ENCODE measurements at places on chromosomes 7 and 10. TPM values are rescaled to one million over a fixed set of nuclear protein-coding genes. Genes with fewer than 3 reads are reported as not detected.

Gene CPA2
- total RNA-seq, result not detected

Gene LRRC17
- total RNA-seq, result 71.7 TPM

Gene R3HCC1L
- 5.2 TPM for total RNA-seq

Gene LRIT1
- total RNA-seq, result not detected

Gene NUTM2E
- total RNA-seq, result not detected

Gene EZH2
- total RNA-seq, result 17.8 TPM

Gene CFTR
- 1.3 TPM for total RNA-seq

Gene TRIM73
- total RNA-seq, result 0.89 TPM

Gene CALML5
- total RNA-seq, result not detected

Gene CFAP70
- total RNA-seq, result 1.0 TPM

Gene PNLIP
- total RNA-seq, result not detected

Gene NPSR1
- total RNA-seq, result not detected

Gene TMEM176A
- not detected for total RNA-seq

Gene TRAPPC14
- 9.8 TPM for total RNA-seq

Gene PDAP1
- 23.5 TPM for total RNA-seq

Gene CRPPA
- total RNA-seq, result 0.65 TPM

Gene PIP
- not detected for total RNA-seq

Gene CPN1
- total RNA-seq, result not detected

Gene SSC4D
- total RNA-seq, result 21.9 TPM

Gene TMEM72
- total RNA-seq, result 0.25 TPM

Gene UNCX
- total RNA-seq, result not detected

Gene ATP6V0A4
- 0.13 TPM for total RNA-seq

Gene SPDYE2
- not detected for total RNA-seq

Gene ATXN7L1
- total RNA-seq, result 4.1 TPM

Gene CYP17A1
- total RNA-seq, result 0.13 TPM

Gene SUN3
- not detected for total RNA-seq

Gene TMEM270
- total RNA-seq, result not detected

Gene HELLS
- total RNA-seq, result 29.5 TPM

Gene CDC14C
- not detected for total RNA-seq

Gene TLL2
- total RNA-seq, result 3.7 TPM

Gene PTN
- 13.8 TPM for total RNA-seq

Gene ZNF425
- total RNA-seq, result 2.8 TPM

Gene HOXA2
- total RNA-seq, result 2.4 TPM

Gene TMEM229A
- total RNA-seq, result not detected

Gene HPS1
- 70.6 TPM for total RNA-seq

Gene AGAP5
- total RNA-seq, result 2.4 TPM

Gene OGDHL
- 18.1 TPM for total RNA-seq

Gene LBX1
- not detected for total RNA-seq

Gene ASB10
- total RNA-seq, result not detected

Gene MYL10
- total RNA-seq, result not detected

Gene TEX47
- not detected for total RNA-seq

Gene PLPP4
- total RNA-seq, result 23.1 TPM

Gene GSTO1
- 48.0 TPM for total RNA-seq

Gene AKR1B1
- 86.6 TPM for total RNA-seq

Gene PRLHR
- not detected for total RNA-seq

Gene MGAM2
- total RNA-seq, result not detected

Gene FAM25A
- not detected for total RNA-seq

Gene ANKRD30A
- not detected for total RNA-seq

Gene TRIL
- total RNA-seq, result 9.9 TPM

Gene ASB4
- total RNA-seq, result 0.13 TPM

Gene CYP3A4
- total RNA-seq, result not detected
